Cardiac septum (tissue), 1 donor: ENCODE measurements at places on chromosomes 2 and 18.

GRCh38 chr2:2886922-2887321 lies 490.7 kb downstream of the EIPR1 start:
- no peak for DNase-seq

DNA sequence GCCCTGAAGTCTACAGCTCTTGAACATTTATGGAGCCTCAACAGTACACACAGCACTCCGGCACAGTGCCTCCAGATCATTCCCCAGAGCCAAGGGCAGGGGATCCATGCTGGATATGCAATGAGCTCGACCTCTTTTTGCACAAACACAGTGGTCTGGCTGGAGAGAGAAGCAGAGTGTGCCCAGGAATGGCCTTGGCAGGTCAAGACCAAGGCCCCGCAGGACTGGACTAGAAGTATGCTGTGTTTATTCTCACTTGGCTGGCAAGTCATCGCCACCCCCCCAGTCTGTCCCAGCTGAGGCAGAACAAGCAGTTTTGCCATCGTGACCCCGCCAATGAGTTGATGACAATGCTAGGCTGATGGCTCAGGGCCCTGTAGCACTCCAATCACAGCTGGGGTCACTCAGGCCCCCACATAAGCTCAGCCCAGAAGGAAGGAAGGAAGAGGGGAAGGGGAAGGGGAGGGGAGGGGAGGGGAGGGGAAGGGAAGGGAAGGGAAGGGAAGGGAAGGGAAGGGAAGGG lies 212.1 kb downstream of the TTC32 start:
- no peak for DNase-seq

GRCh38 chr2:201149064-201149820 lies 33.3 kb downstream of the CFLAR start:
- DNase-seq, result no peak

GRCh38 chr2:41782306-41783158 lies 265.3 kb upstream of the PKDCC start:
- DNase-seq, result no peak

DNA sequence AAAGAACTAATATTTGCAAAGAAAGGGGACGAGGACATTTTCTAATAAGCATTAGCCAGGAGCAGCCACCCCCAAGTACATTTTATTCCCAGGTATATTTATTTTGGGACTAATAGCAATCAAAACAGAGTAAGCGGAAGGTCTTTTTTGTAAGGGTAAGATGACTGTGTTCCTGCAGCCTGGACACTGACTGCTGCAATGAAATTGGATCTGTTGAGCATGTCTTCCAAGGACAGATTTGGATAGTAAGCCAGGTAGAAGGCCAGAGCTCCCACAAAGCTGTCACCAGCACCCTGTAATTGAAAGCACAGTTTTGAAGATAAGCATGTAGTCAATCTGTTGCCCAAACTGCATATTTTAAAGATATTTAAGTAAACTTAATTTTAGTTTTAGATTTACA lies 10.0 kb downstream of the MRPL33 start:
- no peak for DNase-seq

DNA sequence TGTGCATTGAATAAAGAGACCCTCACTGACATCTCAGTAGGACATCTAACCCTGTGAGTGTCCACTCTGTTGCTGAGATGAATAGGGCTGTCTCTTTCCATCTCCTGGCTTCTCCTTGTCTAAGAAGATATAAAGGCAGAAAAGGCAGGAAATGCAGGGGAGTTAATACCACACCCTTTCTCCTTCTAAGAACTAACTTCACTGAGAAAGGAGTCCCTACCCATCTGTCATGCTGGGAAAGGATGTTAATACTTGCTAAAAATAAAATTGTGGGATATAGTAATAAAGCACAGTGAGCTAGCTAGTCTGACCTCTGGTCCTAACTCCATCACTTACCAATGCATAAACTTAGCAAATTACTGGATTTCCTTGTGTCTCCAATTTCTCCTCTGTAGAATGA lies 213.9 kb upstream of the FIGN start:
- no peak for DNase-seq

DNA sequence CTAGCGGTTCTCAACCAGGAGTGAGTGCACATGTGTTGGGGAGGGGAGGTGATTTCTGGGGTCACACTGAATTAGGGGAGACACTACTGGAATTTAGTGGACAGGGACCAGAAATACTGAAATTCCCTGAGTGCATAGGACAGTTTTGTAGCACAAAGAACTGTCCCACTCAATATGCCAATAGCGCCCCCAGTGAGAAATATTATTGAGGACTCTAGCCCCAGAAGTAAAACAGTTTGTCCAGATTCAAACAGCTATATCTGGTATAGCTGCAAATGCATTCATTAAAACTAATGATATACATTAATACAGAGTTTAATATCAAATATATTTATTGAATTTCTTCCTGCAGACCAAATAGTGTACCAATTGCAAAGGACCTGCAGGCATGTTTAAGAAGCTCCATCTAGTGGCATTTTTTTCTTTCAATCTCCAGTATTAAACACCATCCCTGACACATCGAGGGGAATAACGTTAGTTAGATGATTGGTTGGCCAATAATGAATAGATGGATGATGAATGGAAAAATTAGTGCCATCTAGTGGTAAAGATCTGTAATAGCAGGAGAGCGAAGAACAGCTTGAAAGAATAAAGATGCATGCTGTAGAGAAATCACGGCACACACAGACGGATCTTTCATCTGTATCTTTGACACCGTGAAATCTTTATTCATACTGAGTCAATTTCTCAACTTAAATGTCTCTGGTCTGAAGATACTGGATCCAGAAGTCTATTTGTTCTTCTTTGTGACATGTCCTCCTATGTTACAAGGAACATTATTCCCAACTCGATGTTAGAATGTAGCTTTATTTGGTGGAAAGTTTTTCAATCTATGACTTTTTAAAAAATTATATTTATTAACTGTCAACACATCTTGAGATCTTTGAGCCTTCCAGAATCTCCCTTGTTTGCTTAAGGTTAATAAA lies 62.5 kb downstream of the DHRS9 start:
- DNase-seq, result no peak

DNA sequence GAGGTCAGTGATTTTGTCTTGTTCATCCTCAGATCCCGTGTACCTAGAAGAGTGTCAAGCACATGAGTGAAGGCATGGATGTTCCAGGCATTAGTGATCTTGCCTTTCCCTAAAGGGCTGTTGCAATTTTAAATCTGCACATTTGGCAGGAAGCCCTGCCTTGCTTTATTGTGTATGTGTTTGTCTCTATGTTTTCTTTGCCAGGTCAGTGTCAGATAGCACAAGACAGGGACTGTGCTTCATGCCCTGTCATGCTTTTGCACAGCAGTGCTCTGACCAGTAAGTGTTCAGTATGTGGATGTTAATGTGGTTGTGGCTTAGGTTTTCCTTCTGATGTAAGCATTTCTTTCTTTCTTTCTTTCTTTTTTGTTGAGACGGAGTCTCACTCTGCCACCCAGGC lies 131.5 kb downstream of the RGPD3 start:
- no peak for DNase-seq
